ENCODE measurements at places on chromosomes 1 and 21.
A peak's percentile ranks its signal among the peaks of the same experiment; 100 is the strongest.

- DNase-seq = no peak
Observed at GRCh38 chr1:169929210-169929526, 35.5 kb upstream of the SCYL3 start.

DNA sequence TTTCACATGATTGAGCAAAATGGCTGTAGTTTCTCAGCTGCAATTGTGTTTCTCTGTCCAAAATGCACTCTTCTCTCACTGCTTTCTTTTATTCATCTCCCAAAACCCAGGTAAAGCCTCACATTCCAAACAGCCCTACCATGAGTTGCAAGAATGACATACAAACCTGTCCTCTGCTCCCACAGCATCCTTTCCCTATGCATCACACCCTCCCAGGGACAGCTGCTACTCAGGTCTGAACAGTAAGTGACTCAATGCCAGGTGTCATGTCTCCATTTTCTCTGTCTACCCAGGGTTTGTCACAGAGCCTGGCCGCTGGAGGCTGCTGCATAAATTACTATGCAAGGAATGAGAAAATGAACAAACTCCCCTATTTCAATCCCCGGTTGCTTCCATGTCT lies 118.5 kb downstream of the PLD5 start:
- no peak for DNase-seq

- no peak for DNase-seq
Observed at GRCh38 chr1:245946905-245947304, 560.2 kb downstream of the SMYD3 start.

GRCh38 chr1:7345516-7345915 lies 425.6 kb upstream of the VAMP3 start:
- no peak for DNase-seq

DNA sequence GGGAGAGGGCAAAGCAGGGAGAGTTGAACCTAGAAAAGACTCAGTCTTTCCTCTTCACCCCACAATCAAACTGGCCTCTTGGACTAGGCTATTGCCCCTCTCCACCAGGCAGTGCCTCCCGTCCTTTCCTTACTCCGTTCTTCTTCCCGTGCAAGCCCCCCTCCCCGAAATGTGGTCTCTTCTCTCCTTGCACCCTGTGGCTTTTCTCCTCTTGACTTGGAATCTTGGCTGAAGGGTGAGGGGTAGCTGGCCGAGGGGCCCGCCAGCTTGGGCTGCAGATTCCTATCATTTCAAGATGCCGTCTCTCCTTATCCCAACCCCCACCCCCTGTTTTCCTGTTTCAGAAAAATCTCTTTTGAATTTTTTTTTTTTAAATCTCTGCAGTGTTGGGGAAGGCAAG lies 1.6 kb downstream of the WNT2B start:
- no peak for DNase-seq

DNA sequence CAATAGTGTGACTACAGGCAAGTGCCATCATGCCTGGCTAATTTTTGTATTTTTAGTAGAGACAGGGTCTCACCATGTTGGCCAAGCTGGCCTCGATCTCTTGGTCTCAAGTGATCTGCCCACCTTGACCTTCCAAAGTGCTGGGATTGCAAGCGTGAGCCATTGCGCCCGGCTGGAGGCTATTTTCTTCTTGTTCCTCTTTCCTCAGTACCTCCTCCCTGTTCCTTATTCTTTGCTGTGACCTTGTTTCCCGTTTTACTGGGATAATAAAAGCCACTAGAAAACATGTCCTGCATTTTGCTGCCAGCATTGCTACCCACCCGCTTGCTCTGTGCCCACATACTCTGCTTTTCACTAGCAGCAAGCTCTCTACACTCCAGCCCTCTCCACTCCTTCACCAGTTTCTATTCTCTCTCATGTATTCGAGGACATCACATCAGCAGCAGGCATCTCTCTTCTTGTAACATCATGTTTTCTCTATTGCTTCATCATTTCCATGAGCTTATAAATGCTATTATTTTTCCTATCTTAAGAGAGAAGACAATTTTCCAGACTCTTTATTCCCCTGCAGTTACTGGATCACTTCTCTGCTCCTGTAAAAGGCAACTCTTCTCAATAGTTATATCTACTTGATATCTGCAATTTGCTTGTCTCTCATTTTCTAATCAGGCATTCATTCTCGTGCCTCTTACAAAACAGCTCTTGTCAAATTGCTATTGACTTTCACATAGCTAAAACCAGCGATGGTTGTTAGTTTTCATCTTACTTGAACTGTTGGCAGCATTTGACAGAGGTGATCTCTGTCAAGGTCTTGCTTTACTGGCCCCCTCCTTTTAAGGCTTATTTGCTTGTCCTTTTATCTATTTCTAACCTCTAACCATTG lies 34.5 kb upstream of the C21orf91 start:
- DNase-seq = no peak

- peak; percentile 56 for DNase-seq
Observed at GRCh38 chr1:172948457-172948856, 102.3 kb downstream of the TNFSF18 start.

DNA sequence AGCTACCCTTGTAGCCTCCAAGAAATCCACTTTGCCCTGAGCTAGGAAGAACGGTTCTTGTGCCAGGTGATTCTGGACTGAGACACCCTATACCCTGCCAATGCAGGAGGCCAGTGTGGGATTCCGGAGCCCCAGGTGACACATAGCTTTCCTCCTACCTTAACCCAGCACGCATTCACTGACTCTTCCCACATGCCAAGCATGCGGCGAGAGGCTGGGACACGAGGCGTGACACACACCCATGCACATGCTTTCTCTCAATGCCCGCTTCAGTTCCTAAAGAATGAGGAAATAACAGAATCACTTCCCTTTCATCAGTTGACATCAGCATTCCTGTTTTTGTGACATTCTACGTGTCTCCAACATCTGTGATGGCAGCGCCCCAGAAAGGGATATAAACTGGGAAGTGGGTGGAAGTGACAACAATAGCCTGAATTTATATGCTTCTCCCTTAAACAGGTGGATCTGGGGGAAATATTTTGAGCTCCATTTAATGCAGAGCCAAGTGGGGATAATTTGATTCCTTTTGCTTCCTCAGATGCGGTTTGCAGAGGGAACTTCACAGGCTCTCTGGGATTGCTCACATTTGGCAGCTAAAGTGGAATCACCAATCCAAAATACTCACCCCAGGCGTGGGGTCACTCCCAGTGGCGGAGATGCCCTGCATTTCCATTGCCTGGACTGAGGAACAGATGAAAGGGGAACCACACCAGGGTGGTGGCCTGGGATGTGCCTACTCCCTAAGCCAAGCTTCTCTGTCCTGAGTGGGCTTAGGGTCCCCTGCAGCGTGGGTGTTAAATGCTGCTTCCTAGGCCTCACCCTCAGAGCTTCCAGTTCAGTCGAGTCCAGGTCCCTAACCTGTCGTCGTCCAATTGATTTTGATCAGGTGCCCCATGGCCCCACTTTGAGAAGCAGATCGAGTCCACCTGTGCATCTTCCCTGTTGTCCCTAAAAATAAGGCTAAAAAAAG lies 445.1 kb downstream of the SIPA1L2 start:
- DNase-seq = no peak

Measured in urothelium cell line (cell line).